ENCODE measurements at places on chromosomes 1 and 21. TPM values are rescaled to one million over a fixed set of nuclear protein-coding genes. Genes with fewer than 3 reads are reported as not detected.

The CCDC185 gene
- total RNA-seq: not detected

The PRKCZ gene
- 6.5 TPM for total RNA-seq

The C1QTNF12 gene
- total RNA-seq: 0.59 TPM

The CR1 gene
- total RNA-seq: not detected

The PCBP3 gene
- 1.1 TPM for total RNA-seq

The TNFRSF18 gene
- total RNA-seq: not detected

The SIM2 gene
- total RNA-seq: 11.7 TPM
